ENCODE measurements at places on chromosomes 12 and 14.

GRCh38 chr14:21023817-21024584 is 860 bp downstream of the NDRG2 start:
- DNase-seq: no peak

DNA sequence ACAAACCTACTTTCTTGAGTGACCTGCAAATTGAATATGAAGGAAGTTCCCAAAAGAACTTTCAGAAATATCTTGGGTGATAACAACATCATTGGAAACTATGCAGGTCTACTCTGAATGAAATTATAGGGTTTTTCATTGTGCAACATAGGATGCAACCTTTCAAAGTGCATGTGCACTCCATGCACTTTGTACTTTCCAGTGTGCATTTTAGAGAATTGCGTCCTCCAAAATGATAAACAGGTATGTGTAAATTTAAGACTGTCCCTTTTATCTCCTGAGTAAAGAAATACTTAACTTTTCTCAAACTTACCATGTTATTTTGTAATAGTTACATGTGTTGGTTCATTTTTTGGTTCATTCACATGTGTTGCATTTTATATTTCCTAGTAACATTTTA is 13.2 kb downstream of the SRSF5 start:
- no peak for DNase-seq

DNA sequence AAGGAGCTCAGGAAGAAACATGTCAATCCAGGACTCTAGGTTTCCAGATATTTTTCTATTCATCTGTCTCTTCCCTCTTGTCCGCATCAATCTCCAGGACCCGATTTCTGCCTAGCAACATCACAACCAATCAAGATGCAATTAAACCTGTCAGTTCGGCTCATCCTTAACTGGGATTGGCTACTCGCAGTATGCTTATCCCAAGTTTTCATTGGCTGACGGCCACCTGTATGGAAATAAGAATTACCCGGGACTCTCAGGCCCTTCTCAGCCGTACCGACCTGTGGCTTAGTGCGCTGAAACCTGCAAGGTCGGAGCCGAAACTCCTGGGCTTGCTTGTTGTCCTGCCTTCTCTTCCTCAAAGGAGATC is 20.4 kb upstream of the ATP5MC2 start:
- no peak for DNase-seq

DNA sequence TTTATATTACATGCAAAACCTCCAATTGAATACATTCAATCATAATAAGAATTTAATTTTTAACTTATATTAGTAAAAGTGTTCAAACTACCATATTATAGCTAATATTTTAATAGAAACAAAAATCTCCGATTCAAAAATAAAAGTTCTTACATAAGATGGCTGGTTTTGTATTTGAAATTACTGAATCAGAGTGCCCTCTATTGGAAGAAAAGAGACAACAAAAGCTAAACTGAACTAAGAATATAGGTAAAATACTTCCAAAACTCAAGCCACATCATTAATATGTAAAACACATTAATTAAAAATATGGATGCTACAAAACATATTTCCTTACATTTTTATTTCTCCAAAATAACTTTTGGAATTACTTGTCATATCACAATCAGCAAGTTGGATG is 120.3 kb downstream of the GARIN6 start:
- no peak for DNase-seq

DNA sequence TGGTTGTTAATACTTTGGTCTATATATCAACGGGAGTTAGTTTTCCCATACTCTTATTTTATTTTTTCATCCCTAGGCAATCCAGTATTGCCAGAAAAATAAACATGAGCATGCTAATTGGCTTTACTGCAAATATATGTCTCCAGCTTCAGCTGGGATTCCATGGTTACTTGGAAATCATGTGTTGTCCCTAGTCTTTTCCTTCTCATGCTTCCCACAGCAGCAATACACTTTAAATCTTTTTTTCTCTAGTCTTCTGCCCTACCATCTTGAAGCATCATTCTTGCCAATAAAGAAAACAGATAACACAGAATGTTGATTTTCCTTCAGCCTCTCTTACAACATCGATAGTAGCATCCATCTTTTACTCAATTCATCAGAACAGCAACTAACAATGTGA is 60.2 kb downstream of the SLC2A13 start:
- DNase-seq: no peak

DNA sequence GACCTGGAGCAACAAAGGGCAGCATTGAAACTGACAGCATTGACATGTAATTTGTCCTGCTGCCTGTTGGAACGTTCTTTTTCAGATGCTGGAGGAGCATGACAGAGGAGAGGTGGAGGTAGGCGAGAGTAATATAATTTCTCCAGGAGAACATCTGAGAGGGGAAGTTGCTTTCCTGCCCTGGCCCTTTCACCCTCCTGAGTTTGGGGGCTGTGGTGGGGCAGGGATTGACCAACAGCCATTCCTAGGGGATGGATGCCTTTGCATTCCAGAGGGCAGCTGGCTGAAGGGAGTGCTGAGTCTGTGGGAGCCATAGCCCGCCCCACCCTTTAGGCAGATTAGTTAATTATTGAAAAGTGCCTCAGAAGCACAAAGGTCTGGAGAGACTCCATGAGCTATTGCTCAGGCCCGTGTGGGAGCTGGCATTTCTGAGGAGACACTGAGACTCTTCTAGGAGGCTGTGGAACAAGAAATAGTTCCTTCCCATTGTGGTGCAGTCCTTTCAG is 73.5 kb downstream of the ARF6 start:
- no peak for DNase-seq

- DNase-seq: no peak
Observed at GRCh38 chr12:95721320-95721719, 69.2 kb downstream of the NTN4 start.

DNA sequence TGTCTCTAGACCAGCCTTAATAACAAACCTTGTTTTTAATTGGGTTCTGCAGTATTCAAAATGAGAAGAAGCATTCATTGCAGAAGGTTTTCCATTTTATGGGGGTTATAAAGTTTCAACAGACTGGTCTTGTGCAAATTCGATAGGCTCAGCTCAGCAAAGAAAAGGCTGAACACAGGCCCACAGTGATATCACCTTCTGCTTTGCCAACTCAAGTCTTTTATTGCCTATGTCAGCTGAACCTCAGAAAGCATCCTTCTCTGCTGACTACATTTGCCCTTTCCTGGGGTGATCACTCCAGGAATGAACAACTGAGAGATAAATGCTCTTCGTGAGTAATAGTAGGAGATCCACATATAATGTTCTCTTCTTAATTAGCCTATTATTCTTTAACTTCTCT is 134.5 kb upstream of the CCDC175 start:
- no peak for DNase-seq

DNA sequence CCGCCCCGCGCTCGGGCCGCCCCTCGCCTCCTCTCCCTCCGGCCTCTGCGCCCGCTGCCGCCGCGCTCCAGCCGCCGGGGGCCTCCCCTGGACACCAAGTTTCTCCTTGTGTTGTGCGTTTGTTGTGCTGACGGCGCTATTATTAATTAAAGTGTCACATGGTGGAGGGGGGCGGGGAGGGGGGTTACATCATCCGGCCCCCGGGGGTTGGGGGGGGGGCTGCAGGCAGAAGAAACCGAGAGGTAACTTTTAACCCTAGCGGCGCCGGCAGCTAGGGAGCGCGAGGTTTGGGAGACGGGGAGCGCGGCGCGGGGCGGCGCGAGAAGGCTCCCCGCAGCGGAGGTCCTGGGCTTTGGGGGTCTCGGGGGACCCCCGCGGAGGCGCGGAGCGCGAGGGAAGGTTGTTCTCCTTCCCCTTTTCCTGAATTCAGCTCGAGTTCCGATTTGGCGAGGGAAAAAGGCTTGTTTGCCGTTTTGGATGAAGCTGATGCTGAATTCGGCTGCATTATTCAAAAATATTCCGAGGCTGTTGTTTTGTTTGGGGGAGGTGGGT is at the start of gene HRK:
Gene HRK (minus strand): TSS at position 117 of the 552 bp plus-strand sequence. CDS start 134 bp downstream, outside the sequence.
- no peak for DNase-seq

DNA sequence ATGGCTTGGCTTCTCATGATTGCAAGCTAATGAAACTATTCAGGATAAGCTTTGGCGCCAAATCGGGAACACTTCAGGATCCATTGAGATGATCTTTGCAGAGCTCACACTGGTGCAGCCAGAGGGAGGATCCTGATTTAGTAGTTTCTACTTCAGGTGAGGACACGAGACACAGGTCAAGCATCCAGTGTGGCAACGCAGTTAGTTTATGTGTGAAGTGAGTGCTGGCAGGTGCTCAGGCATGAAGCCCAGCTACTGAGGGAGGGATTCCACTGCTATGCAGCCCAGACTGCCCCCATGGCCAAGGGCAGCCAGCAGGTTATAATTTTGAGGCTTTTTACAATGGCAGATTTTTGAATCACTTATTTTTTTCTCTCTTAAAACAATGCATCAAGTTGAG is 113.5 kb upstream of the PCED1B start:
- DNase-seq: no peak
